PC-9 (cell line): ENCODE measurements at places on chromosomes 7 and 10.
A peak's percentile ranks its signal among the peaks of the same experiment; 100 is the strongest.

GRCh38 chr7:28698840-28699239, 259.3 kb downstream of the TRIL start:
- no peak for DNase-seq

DNA sequence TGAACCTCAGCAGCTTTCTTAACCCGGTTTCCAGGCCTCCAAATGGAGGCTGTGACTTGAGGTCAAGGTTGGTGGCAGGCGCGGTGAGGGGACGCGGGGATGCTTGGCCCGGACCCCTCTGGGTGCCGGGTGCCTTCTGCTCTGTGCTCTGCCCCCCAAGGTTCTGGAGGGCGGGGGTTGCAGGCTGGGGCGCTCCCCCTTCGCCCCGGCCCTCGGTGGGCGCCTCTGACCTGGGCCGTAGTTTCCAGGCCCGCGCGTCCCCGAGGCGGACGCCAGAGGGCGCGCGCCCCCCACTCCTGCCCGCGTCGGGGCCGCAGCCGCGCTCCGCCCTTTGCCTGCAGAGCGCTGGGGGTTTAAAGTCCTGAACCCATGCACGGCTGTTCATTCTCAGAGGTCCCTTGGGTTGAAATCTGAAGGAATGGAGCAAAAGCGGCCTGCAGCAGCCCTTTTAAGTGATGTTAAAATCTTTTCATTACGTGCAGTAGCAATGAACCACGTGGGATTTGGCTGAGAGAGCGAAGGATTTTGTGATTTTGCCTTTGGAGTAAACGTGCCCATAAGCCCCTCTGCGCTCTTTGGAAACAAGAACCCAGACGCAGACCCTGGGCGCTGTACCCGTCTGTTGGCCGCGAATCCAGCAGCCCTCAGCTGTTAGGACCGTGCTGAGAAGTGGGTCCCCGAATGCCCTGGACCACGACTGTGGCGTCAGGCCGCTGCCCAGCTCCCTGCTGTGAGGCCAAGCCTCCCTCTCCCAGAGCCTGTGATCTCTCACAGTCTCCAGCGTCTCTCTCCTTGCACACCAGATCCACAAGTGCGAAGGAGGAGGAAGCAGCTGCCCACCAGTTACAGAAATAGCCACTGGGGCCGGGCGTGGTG, 135.0 kb downstream of the ACTR3B start:
- peak; percentile 25 for DNase-seq

DNA sequence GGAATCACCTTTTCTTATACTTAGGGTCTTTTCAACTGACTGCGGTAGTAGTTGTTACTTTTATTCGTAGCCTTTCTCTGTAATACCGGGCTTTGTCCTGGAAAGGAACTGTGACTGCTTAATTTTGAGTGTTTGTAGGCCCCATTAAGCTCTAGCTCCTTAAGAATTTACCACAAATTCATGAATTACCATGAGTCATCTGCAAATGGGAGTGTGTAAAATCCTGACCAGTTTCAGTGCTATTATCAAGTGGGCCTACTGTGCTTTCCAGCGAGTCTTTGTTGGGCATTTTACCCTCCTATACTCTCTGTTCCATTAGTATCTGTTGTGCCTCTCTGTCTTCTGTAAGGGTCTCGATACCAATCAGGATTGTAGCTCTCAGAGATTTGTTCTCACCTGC, 49.7 kb downstream of the ZMYND11 start:
- no peak for DNase-seq

DNA sequence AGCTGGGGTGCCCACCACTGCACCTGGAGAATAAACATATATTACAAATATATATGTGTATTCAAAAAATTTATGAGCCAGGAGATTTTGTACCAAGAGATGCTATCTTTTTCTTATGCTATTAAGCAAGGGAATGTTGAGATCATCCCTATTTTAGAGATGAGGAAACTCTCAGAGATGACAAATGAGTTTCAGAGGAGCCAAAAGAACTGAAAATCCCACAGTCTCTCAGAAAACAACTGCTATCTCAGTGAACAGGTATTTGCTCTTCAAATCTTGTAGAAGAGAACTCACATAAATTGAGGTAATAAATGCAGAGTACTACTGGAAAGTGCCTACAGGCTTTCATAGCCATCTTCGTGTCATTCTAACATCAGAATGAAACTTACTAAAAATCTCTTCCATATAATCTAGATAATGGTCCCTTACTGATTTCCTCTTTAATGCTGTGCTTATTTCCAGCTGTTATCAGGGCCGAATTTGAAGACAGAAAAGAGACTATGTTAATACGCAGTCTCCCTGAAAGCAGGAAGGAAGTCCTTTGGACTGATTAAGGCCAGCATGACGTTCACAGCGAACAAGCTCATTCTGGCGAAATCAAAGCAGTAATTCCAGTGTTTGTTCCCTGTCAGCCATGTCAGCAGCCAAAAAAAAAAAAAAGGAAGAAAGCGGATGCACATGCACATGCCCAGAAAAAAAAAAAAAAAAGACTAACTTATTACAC, 29.4 kb upstream of the ANAPC16 start:
- no peak for DNase-seq

GRCh38 chr10:12081879-12082557, 13.3 kb downstream of the DHTKD1 start:
- no peak for DNase-seq

DNA sequence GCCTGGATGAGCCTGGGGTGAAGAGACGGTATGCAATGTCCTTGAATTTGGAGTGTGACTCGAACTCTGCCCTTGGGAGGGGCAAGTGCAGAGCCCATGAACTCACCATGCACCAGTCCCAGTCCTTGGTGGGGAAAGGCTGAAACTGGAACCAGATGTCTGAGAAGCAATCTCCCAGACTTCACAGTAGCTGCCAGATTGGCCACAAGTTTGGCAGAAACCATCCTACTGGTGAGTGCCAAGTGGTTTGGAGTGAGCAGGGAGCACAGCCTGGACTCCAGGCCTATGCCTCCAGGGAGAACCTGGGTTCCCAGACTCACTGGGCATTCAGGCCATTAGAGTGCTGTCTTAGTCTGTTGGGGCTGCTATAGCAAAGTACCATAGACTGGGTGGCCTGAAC, 99.6 kb upstream of the LYZL1 start:
- no peak for DNase-seq

DNA sequence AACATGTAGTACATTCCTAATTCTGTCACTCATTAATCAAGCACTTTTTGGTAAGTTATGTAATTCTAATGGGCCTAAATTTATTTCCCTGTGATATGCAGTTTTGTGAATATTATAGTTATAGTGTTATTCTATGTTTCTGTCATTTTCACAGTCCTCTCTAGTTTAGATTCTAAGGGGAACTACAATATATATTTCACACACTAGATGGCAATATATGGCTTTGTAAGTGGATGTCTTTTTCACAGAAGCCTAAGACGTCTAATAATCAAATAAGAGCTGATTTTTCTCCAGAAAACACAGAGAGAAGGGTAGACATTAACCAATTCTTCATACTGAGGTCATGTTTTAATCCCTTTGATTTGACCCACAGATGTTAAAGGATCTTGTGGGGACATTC, 18.0 kb downstream of the RNLS start:
- no peak for DNase-seq

- DNase-seq = no peak
Observed at GRCh38 chr7:4745971-4746919, 29.2 kb upstream of the AP5Z1 start.

- no peak for DNase-seq
Observed at GRCh38 chr10:43843321-43844101, 194.8 kb upstream of the ZNF32 start.

DNA sequence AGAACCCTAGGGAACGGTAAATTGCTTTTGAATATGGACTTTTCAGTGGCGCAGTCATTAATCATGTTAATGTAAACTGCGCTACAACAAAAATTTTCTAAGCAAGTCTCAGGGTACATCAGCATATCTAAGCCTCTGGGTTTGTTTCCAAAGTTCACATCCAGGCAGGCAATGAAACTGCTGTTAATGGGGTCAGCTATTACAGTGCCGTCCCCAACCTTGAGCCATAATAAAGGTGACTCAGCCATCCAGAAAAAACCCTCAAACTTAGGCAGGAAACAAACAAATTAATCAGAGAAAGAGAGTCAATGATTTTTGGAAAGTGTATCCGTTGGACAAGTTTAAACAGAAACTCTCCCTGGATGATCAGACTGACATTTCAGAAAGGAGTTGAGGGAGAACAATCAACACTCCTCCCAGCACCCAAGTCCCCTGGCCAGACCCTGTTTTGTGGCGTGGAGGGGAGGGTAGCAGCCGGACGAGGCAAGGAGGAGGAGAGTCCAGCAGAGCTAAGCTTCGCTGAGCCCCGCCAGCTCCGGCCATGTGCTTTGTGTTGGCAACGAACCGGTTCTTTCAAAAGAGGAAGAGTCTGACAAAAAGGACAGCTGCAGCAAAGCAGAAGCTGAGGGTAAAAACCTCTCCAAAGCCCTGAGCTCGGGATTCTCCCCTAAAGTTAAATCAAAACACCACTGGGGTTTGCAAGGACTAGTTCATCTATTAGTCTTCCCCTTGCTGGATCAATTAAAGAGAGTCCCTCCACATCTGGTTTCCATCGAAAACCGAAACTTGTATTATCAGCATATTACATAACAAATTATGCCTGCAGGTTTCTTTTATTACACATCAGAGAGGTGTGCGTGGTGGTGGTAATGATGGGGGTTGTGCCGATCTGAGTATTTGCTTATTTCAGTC, 3.6 kb downstream of the FAM53B start:
- DNase-seq = no peak

DNA sequence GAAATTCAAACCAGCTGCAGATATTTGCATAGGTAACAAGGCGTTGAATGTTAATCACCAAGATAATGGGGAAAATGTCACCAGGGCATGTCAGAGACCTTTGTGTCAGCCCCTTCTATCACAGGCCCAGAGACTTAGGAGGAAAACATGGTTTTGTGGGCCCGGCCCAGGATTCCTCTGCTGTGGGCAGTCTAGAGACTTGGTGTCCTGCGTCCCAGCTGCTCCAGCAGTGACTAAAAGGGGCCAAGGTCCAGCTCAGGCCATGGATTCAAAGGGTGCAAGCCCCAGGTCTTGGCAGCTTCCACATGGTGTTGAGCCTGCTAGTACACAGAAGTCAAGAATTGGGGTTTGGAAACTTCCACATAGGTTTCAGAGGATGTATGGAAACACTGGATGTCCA, 147.5 kb upstream of the ZWINT start:
- no peak for DNase-seq

- DNase-seq = peak; percentile 15
Observed at GRCh38 chr7:20038676-20039075, 178.5 kb downstream of the MACC1 start.

DNA sequence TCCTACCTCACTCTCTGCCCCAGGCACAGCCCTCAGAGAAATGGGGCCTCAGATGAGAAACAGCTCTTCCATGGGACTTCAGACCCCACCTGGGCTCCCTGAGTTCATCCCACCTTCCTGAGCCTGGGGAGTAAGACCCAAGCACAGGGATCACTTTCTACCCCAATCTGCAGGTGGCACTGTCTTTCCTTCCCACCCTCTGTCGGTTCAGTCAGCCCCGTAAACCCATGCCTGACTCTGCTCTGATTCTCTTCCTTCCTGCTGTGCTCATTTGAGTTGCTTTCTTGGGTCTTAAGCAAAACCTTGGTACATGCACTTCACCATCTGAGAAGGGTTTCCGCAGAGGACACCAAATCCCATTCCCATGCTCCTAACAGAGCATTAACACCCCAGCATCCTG, 306.4 kb upstream of the CDC14C start:
- DNase-seq = no peak
